Astrocyte (in vitro differentiated cells and primary cell): ENCODE measurements at places on chromosomes 1 and 21. TPM values are rescaled to one million over a fixed set of nuclear protein-coding genes. Genes with fewer than 3 reads are reported as not detected.

The AIRE gene
- total RNA-seq: 0.07 TPM in 1 of 2 replicates, not detected in the other

The C1orf141 gene
- not detected in 2 replicates for total RNA-seq

The PDC gene
- not detected in 2 replicates for total RNA-seq

The BRINP3 gene
- total RNA-seq: not detected in 2 replicates

The TSPAN1 gene
- total RNA-seq: 1.7 and 2.2 TPM in 2 replicates

The PWP2 gene
- total RNA-seq: 14.8 and 17.1 TPM in 2 replicates

The C1QC gene
- total RNA-seq: not detected in 2 replicates

The RGS8 gene
- total RNA-seq: 0.09 and 0.12 TPM in 2 replicates

The COL6A2 gene
- total RNA-seq: 120 and 194 TPM in 2 replicates

The FAM167B gene
- 0.64 and 0.75 TPM in 2 replicates for total RNA-seq

The ILDR2 gene
- total RNA-seq: 7.8 and 9.3 TPM in 2 replicates

The LDLRAD1 gene
- not detected in 2 replicates for total RNA-seq

The TMEM200B gene
- 3.6 and 4.7 TPM in 2 replicates for total RNA-seq

The TMEM54 gene
- total RNA-seq: 8.0 and 9.3 TPM in 2 replicates

The CATSPERE gene
- 1.1 TPM in 2 replicates for total RNA-seq

The GCSAML gene
- total RNA-seq: 0.14 TPM in 1 of 2 replicates, not detected in the other

The PCSK9 gene
- 0.53 and 1.4 TPM in 2 replicates for total RNA-seq

The KRTAP19-3 gene
- not detected in 2 replicates for total RNA-seq
